Body of pancreas (tissue), 4 donors: ENCODE measurements at places on chromosomes 7 and 10. TPM values are rescaled to one million over a fixed set of nuclear protein-coding genes. Genes with fewer than 3 reads are reported as not detected.

Gene DLX5
- not detected for total RNA-seq

Gene CDC14C
- not detected for total RNA-seq

Gene CYP3A7
- total RNA-seq, result 1.3 TPM

Gene SPDYE6
- total RNA-seq, result not detected

Gene EFCAB10
- not detected for total RNA-seq

Gene RTKN2
- not detected for total RNA-seq

Gene CPA1
- total RNA-seq, result 42,834 TPM

Gene PAX4
- not detected for total RNA-seq

- no peak for DNase-seq
These were observed 18.1 kb downstream of the PSAP start for GRCh38 chr10:71832967-71833366.

GRCh38 chr10:76453997-76454396, 1022.6 kb downstream of the LRMDA start:
- no peak for DNase-seq

DNA sequence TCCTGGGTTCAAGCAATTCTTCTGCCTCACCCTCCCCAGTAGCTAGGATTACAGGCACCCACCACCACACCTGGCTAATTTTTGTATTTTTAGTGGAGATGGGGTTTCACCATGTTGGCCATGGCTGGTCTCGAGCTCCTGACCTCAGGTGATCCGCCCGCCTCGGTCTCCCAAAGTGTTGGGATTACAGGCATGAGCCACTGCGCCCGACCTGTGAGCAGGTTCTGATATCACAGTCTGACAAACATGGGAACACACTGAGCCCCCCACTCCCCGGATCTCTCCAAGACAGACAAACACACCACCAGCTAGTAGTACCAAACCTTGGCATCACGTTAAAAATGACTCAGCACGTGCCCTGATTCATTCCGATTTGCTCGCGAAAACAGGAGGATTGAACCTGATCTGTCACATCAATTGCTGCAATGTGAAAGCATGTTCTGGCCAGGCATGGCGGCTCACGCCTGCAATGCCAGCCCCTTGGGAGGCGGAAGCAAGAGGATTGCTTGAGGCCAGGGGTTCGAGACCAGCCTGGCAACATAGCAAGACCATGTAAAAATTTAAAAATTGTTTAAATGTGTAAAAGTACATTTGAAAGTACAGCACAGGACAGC, 106.5 kb downstream of the SMURF1 start:
- DNase-seq, result no peak

DNA sequence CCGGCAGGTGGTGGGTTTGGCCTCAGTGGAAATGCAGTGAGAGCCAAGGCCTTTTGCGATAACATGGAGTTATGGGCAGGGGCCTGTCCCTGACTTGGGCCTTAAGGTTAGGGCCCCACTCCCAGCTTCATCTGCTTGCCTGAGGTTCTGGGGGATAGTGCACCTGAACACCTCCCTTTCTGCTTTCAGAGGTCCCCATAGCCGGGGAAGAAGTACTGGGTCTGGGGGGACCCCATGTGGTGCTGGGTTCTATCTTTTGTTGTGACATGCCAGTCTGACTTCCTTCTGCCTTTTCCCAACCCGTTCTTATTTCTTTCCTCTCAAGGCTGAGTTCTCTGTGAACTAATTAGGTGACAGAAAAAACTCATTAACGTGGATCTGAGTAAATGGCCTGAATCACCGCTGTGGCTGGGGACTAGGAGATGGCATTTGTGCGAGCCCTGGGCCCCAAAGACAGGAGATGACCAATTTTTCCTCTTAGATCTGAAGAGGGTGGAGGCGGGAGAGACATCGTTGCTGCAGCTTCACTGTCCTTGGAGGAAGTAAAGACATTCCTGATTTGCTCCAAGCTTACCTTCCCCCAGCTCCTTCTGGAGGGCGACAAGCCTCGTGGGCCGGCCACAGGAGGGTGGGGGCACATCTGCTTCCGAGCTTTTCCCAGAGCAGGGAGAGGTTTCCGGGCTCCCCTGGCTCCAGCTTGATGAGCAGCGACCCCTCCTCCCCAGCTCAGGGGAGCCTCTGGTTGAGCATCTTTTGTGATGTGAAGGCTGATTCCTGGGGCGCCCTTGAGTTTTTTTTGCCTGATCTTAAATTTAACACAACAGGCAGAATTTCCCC, 2.0 kb downstream of the AGAP3 start:
- no peak for DNase-seq

GRCh38 chr7:12199363-12199762, 11.7 kb upstream of the TMEM106B start:
- no peak for DNase-seq

GRCh38 chr7:140137078-140137477, 39.7 kb downstream of the KDM7A start:
- DNase-seq, result no peak

- DNase-seq, result no peak
These were observed 29.2 kb upstream of the ATRNL1 start for GRCh38 chr10:115063701-115064658.

DNA sequence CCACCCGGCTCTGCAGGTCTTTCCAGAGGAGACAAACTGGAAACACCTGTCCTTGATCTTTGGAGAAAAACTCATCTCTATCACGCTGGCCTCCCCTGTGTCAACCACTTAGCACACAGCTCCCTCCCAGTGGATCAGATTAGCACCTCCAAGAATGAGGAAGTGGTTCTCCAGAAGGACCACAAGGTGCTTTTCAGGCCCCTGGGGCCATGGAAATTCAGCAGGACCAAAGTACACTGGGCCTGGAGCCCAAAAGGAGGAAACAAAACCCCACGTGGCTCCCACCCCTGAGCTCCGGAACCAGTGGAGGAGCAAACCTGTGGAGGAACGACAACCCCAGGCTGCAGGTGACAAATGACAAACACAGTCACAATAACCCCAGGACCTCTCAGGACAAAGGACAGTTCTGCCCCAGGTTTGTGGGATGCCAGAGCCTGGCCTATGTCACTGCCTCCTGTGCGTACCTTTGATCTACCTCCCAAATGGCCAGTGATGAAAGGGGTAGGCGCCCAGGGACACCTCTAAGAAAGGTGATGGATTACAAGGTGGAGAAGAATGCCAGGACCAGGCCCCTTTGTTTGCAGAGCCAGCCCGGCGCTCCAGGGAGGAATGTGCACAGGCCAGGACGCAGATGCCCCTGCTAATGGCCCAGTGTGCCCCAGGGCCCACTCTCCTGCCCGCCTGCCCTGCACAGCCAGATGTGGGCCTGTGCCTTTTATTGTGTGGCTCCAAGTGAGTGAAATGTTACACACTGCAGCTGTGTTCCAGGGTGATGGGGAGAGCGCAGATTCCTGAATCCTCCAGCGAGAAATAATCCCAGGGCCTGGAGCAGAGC, 5.7 kb downstream of the TNS3 start:
- peak; percentile 85 for DNase-seq

DNA sequence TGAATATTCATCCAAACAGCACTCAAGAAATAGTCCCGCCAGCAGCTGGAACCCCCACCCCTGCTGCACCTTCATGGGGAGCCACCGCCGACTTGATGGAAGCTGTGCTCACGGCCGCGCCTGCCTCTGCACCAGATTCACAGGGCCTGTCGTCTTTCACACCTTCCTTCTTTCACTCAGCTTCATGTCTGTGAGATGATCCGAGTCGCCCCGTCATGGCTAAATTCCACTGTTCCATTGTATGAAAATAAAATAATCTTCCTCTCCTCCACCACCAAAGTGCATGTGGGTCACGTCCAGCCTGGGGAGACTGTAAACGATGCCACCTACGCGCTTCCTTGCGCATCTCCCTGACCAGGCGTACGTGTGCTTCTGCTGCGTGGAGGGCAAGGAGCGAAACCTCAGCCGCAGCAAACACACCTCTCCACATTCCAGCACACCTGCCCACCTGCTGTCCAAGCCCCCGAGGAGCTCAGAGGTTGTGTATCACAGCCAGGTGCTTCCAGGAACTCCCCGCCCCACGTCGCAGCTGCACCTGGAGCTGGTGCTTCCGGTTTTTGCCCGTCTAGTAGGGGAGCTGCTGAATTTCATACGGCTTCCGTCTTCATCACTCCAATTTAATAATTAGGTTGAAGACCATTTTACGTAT, 137.0 kb downstream of the PTPRN2 start:
- DNase-seq, result no peak

GRCh38 chr10:614790-615582, 74.5 kb downstream of the DIP2C start:
- peak; percentile 14 for DNase-seq

DNA sequence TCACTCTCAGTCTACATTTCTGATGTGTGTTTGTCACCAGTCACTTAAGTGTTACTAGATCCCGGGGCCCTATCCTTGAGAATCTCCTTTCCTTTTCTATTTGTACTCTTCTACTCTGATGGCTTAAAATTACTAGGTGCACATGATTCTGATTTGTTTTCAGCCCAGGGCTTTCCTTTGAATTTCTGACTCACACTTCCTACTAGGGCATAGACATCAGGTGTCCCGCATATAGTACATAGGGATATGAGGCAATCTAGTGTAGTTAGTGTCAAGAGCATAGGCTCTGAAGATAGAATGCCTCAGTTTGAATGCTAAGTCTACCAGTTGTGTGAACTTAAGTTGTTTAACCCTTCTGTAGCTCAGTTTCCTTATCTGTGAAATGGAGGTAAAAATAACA, 49.4 kb upstream of the LRRN3 start:
- DNase-seq, result no peak

DNA sequence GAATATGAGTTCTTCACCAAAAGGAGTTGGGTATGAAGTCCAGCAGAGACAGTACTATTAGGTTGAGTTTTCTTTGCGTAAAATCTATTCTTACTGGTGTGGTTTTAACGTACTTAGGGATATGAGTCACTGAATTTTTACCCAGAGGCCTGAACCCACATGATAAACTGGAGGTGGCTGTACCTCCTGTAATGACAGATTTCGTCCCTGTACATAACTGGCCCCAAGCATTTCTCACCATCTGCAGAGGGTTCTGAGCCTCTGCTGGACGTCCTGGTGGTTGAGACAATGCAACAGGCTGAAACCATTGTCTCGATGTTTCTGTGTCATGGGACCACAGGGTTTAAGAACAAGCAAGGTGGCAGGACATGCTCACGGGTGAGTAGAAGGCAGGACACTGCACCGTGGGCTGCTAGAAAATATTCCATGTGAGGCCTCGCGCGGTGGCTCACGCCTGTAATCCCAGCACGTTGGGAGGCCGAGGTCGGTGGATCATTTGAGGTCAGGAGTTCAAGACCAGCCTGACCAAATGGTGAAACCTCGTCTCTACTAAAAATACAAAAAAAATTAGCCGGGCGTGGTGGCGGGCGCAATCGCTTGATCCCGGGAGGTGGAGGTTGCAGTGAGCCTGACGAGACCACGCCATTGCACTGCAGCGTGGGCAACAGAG, 233.9 kb downstream of the DNAJB6 start:
- DNase-seq, result no peak

DNA sequence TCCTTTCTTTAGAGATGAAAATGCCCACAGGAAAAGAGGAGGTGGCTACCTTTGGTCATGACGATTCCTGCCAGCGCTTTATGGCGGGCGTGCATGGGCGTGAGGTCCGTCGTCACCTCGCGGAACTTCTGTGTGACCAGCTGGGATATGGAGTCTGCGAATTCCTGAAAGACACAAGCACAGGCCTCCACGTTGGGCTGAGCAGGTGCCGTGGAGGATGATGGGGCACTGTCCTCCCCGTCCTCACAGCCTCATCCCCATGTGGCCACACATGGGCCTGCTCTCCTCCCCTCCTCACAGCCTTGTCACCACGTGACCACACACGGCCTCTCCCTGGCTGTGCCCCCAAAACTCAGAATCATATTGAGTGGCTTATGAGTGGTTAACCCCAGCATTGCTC, 214.7 kb downstream of the WDR37 start:
- DNase-seq, result no peak

GRCh38 chr7:25863005-25863728, 288.8 kb upstream of the NFE2L3 start:
- no peak for DNase-seq

DNA sequence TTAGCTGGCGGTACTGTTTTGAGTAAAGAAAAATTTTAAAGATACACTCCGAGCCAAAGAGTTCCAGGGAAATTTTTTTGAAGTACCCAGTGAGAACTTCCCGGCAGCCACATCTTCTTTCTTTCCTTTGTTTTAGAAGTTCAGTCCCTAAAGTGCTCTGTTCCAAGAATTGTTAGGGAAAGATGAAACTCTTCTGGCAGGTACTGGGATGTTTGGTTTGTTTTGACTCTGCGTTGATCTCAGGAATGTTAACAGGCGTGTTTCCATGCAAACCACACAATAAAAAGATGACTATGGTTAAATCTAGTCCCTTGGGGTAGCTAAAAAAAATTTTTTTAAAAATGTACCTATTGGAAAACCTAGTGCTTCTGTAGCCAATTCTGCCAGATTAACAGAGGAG, 224.7 kb upstream of the PHYHIPL start:
- DNase-seq, result no peak

DNA sequence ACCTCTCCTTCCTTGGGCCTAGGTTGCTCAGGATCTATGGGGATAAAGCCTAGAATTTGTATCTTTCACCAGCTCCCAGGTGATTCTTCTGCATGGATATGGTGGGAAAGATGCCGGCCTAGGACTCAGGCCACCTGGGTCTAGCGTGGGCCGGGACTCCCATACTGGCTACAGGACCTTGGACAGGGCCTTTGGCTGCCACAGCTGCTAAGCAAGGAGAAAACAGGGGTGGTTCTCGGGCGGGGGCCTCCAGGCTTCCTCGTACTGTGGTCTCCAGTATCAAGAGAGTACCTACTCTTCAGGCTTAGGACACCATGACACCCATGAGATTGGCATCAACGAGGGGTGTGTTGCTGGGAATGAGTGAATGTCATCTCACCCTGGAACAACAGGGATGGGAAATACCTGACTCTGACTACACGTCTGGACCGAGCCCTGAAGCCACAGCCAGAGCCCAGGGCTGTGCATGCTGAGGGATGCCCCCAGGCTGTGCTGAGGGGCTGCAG, 120.3 kb upstream of the ADAM12 start:
- no peak for DNase-seq

DNA sequence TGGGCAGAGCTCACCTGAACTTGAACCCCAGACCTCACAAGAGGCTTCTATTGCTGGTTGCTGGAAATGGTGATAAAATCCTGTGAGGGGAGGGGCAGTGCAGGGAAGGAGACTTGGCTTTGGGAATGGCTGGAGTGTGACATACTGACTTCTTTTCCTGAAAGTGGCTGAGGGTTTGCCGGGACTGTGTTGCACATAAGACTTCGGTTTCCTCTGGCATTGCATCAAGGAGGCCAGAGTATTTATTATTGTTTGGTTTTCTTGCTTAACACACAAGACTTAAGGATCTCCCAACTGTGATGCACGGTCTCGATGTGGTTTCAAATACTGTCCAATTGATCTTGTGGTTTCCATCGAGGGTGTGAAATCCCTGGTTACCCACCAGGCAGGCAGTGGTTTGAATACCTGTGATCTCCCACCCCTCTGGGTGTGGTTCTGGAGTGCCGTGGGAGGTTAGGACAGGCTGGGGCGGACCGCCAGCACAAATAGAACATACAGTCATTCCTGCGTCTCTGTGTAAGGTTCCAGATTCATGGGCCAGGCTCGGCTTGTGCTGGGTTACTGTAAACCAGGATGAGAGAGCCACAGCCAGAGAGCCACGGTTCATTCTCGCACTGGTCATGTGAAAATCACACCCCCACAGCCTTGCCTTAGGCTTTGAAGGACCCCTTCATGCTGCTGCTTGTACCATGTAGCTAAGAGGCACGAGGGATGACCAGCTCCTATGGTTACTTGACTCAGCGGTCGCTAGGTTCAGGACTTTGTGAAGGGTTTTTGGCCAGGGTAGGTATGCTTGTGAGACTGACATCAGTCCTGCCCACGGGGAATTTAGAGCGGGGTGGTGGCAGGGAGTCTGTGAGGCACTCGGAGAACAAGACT, 39.2 kb downstream of the WBP1L start:
- peak; percentile 60 for DNase-seq

GRCh38 chr7:156176039-156176438, 363.8 kb upstream of the SHH start:
- no peak for DNase-seq

GRCh38 chr7:49260538-49260937, 336.2 kb downstream of the CDC14C start:
- no peak for DNase-seq
